Activated naive CD8-positive, alpha-beta T cell treated with anti-CD3 and anti-CD28 coated beads, Interleukin-2, amount 50 U/mL, for 24 hours (primary cell): ENCODE measurements at places on chromosomes 6 and 20.

GRCh38 chr20:50144362-50144761 is 9.2 kb downstream of the PEDS1 start:
- DNase-seq, result no peak

GRCh38 chr6:46867411-46867810 is 54.3 kb downstream of the ADGRF5 start:
- DNase-seq, result no peak

- DNase-seq, result no peak
These were observed 243.3 kb downstream of the ADGRG6 start for GRCh38 chr6:142545147-142545546.

- DNase-seq, result no peak
These were observed 33.7 kb downstream of the SCP2D1 start for GRCh38 chr20:18847226-18847755.

DNA sequence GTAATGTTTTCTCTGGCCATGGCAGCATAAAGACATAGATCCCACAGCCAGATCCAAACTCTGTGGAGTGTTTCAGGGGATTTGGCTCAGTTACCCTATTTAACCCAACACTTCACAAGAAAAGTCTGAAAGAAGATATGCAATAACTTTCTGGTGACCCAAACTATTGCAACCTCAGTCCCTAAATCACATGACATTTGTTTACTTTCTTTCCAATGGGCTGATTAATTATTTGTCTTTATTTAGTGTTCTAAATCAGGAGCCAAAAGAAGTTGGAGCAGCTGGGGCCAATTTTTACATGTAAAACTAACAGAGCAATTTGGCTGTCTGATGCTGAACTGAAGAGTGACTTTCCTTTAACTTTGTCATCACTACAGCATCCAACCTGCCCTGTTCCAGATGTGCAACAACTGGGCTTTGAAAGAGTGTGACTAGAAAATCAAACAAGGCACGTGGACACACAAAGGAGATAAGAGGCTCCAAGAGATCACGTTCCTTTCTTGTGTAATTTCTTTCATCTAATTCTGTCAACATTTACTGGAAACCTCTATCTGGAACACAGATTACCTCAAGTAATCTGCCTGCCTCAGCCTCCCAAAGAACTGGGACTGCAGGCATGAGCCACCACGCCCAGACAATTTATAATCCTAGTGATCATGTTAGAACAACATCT is 90.8 kb downstream of the TRMT11 start:
- DNase-seq, result no peak

DNA sequence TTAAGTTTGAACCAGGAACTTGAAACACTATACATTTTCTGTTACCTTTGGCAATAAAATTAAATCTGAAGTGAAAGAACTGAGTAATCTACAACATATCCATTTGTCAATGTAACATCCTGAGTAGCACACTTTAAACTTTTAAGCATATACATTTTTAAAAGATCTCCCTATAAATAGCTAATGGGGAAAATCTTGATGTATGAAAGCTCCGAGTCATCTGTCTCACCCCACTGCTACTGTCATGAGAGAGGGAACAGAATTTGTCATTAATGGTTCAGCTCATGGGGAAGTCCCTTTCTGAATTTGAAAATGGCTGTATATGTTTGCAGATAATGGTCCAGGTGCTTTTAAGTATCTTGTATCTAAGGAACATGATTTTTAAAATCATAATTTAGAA is 55.2 kb upstream of the NOX3 start:
- no peak for DNase-seq

GRCh38 chr20:905396-905961 is 10.7 kb downstream of the ANGPT4 start:
- no peak for DNase-seq

- no peak for DNase-seq
These were observed 598 bp downstream of the OGFR start for GRCh38 chr20:62805155-62805710.

- no peak for DNase-seq
These were observed 4.6 kb downstream of the MAD2L1BP start for GRCh38 chr6:43639984-43640800.
